ENCODE measurements at places on chromosomes 5 and 9.

GRCh38 chr5:33361781-33362180, 79.0 kb upstream of the TARS1 start:
- no peak for DNase-seq

DNA sequence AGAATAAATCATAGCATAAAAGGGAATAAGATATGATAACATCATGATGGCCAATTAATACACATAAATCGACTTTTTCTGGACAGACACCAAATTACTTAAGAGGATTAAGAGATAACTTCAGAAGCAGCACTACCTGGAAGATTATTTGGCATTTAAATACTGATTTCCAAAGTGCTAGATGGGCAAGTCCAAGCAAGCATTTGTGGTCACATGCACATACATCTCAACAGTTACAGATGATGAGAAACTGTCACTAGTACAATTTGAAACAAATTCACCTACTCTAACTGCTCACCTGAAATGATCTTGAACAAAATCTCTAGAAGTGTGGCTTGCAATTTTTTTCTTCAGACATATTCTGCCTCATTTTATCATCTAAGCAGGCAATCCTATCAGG, 26.8 kb upstream of the RASGEF1C start:
- no peak for DNase-seq

GRCh38 chr9:136305804-136306203, 1.9 kb upstream of the CCDC187 start:
- DNase-seq = no peak

GRCh38 chr5:33336891-33337636, 103.7 kb upstream of the TARS1 start:
- no peak for DNase-seq

Data from head of caudate nucleus (tissue), 42 donors.